ENCODE measurements at places on chromosomes 5 and 9. TPM values are rescaled to one million over a fixed set of nuclear protein-coding genes. Genes with fewer than 3 reads are reported as not detected.

Gene NOXA1
- 1.9 TPM for total RNA-seq

Gene CTXN3
- not detected for total RNA-seq

Gene RHOBTB3
- 33.4 TPM for total RNA-seq

DNA sequence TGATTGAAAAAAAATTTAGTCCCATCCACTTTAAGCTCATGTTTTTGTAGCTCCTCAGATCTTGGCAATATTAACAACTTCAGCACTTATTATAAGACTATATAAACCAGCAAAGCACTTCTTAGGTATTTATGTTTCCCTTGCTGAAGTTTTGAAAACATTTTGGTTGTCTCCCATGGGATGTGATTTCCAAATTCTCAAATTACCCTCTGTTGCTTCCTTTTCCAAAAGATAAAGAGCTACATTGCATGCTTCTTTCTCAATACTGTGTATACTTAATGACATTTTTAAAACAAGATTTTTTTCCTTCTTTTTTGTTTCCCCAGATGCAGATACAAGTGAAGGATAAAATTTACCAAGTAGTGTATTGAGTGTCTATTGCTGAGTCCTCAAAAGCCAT is 567.1 kb downstream of the CSNK1G3 start:
- no peak for DNase-seq

DNA sequence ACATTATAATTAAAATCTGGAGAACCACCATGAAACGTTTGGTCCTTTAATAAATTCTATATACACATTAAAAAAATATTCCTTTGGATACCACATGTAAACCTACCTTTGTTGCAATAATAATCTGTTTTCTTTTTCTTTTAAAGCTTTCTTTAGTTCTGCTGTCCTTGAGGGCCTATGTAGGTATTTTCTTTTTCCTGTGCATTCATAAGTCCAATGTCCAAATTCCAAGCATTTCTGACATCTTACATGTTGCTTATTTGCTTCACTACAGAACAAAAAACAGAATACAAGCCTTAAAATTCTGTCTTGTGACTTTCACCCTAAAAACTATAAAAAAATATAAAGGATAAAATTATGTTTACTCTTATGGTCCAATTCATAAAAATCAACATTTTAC is 19.7 kb downstream of the ZCCHC10 start:
- DNase-seq: no peak

DNA sequence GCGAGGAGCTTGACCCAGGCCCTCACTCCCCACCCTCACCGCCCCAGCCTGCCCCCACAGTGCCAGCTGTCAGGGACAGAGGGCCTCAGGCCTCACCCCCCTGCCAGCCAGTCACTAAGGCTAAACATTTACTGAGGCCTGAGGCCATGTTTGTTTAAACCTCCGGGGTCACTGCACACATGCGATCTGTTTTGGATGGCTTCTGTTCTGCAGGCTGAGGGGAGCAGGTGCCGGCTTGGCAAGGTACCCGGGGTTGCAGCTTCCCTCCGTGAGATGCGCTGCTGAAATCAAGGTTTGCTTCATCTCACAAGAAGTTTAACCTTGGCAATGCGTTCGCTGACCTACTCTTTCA is 103.3 kb upstream of the BOD1 start:
- no peak for DNase-seq

Gene ISL1
- total RNA-seq: 6.3 TPM

GRCh38 chr5:123755653-123756317 is 243.8 kb downstream of the CSNK1G3 start:
- no peak for DNase-seq

DNA sequence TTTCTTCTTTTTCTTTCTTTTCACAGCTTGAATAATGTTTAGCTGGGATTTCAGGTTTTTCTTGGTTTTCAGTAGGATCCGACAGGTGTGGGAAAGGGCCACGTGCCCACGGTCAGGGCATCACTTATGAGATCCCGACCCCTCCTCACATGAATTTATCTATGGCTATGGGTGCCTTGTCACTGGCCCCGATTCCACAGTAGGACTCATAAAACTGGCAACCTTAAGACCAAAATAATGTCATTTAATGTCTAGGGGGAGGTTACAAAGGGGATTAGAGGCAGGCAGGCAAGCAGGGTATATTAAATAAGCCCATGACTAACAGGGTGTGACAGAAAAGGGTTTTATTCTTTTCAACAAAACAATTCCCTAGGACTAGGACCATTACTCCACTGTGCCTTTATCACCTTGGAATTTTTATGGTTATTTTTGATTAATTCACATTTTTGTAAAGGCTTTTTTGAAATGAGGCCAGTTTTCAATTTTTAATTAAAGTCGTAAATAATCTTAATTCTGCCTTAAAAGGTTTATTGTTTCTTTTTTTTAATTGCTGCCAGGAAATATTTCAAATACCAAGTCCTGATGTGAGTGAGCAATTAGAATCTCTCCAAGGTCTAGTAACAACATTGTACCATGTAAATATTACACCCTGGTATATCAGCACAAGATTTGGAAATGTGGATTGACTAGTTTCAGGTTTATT is 370.4 kb downstream of the GLIS3 start:
- DNase-seq: no peak

GRCh38 chr9:90365666-90366065 is 277.0 kb downstream of the DIRAS2 start:
- no peak for DNase-seq

Gene CPLANE1
- 20.2 TPM for total RNA-seq

Gene PCDHGC4
- 0.19 TPM for total RNA-seq
